ENCODE measurements at places on chromosomes 12 and 14.

DNA sequence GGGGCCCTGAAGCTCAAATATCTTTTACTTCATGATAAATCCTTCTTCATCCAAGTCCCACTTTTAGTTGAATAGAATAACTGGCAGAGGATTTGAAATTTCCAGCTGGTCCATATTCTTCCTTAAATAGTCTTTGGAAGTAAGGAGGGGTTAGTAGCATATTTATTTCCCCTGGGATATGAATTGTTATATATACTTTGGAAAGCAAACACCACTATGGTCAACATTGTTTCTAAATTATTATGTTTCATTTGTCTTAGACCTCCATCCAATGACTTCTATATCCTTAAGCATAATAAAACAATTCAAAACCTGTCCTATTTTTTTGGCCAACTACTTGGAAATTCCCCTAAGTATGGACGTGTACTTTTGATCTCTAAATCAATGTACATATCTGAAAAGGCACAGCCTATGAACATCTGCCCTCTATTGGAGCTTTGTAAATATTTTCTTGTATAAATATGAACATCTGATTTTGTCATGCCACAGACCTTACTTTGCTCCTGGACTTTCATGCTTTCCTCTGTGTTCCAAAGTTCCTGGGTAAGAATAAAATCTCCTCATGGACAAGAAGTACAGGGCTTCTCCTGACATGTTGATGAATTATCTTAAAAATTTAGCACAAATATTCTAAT is 1212.0 kb downstream of the GALC start:
- DNase-seq: no peak

DNA sequence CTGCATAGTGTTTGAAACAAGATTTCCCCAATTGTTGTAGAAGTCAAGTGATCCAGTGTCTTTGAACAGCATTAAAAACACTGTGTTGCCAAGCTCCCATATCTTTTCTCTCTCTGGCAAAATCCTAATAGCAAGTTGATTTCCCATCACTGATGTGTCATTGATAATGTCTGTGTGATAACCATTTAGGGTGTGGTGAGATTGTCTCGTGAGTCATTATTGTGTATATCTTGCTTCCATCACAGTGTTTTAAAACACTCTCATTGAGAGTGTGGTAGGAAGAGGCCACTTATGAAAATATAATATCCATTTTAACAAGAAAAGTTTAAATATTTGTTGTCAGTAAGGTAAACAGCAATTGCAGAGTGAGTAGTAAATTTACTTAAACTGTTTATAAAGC is 74.7 kb downstream of the PRORP start:
- no peak for DNase-seq

- no peak for DNase-seq
Measured at GRCh38 chr14:98808494-98809407, 463.2 kb downstream of the BCL11B start.

GRCh38 chr14:106874350-106874749 is 1348.0 kb downstream of the TMEM121 start:
- DNase-seq: no peak

DNA sequence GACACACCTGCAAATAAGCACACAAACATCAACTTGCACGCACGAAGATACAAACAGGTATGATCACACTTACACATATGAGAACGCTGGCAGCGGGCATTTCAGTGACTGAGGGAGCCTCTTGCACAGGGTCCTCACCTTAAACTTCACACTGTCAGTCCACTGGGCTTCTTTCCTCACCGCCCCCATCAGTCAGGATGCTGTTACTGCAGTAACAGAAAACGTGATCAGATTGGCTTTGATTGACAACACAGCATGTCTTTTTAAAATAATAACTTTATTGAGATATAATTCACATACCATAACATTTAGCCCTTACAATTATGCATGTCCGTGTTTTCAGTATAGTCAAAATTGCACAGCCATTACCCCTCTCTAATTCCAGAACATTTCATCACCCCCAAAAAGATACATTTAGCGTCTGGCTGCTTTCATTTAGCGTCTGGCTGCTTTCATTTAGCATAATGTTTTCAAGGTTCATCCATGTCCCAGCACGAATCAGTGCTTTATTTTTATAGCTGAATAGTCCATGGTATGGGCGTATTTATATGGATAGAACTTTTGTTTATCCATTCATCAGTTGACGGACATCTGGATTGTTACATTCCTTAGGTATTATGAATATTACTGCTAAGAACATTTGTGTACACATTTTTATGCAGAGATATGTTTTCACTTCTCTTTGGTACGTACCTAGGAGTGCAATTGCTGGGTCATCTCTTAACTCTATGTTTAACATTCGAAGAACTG is 8.4 kb downstream of the CCDC197 start:
- DNase-seq: no peak

DNA sequence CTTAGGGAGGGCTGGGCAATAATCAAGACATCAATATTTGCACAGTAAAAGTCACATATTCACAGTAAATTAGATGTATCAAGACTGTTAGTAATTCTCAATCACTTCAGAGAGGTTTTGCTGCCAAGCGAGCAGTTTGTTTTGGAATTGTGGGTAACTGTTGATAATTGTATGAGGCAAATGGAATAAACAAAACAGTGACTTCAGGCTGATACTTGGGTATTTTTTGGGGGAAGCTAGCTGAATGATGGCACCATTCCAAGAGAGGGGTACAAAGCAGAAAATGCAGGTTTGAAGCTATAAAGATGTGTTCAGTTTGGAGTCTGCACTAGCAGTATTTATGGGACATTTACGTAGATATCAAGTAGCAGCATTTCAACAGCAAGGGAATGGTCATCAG is 232.8 kb upstream of the ATP2B1 start:
- DNase-seq: no peak

- DNase-seq: no peak
Measured at GRCh38 chr12:82461393-82461792, 103.1 kb downstream of the METTL25 start.

- peak; percentile 52 for DNase-seq
Measured at GRCh38 chr12:15787778-15788177, 1.4 kb downstream of the EPS8 start.

- no peak for DNase-seq
Measured at GRCh38 chr12:110697236-110697635, 8.3 kb upstream of the HVCN1 start.

DNA sequence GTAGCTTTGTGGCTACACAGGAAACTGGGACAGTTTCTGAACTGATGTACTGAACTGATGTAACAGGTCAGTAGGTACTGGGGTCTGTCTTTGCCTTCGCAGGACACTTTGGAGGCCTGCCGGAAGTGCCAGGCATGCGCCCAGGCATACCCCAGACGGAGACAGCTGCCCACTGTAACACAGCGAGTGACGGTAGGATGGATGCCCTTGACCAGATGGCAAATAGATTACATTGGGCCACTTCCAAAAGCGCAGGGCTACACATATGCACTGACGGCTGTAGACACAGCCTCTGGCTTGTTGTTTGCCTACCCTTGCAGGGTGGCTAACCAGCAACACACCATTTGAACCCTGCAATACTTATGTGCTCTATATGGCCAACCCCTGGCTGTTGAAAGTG is 94.1 kb upstream of the TMPO start:
- no peak for DNase-seq

DNA sequence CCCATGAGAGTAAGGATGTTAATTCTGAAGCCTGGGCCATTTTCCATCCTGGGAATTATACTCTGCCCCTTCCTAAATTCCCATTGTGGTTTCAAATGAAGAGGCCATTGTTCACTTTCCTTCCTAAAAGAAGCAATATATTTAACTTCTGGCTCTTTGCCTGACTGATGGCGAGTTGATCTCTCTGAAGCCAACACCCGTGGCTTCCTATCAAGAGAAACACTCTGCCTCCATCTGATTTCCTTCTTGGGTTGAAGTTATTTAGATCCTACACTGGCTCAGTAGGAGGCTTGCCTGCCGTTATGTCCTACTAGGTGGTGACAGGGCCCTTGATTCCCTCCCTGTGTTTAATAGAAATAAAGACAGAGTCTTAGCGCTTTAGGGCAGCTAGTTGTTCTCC is 97.4 kb downstream of the PRKCH start:
- no peak for DNase-seq

GRCh38 chr12:32754111-32754510 is 1.6 kb downstream of the YARS2 start:
- DNase-seq: no peak

DNA sequence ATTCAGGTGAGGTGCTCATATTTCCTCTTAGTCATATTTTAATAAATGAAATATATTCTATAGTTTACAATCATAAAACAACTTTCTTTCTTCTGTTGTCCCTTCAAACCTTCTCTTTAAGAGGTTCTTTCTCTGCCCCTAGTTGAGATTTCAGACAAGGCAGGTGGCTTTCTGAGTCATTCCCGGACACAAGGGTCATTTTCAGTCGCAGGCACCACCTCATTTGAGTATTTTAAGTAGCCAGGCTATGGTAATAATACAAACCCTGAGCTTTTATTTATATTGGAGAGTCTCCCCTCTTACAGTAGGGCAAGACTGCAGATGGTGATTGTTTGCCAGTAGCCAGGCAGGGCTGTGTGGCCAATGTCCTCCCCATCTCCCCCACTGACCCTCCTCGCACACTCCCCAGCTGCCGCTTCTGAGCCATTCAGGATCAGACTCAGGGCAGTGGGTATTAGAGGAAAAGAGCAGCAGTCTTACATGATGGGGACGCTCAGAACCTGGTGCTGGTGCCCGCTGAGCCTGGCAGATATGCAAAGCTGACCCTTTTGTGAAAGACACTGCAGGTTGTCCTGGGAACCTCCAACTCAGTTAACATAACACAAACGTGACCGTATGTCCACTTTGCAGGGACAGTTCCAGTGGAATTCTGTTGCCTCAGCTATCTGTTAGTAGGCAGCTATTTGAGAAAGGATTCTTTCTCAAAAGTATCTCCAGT is 101.1 kb upstream of the BCL2L14 start:
- no peak for DNase-seq

GRCh38 chr12:119841433-119842210 is 35.5 kb downstream of the CIT start:
- DNase-seq: no peak

GRCh38 chr14:68820999-68821683 is 28.3 kb upstream of the ZFP36L1 start:
- DNase-seq: no peak

- no peak for DNase-seq
Measured at GRCh38 chr14:94334872-94335271, 11.7 kb upstream of the SERPINA6 start.

- DNase-seq: no peak
Measured at GRCh38 chr14:77565289-77565993, 51.0 kb downstream of the SPTLC2 start.

DNA sequence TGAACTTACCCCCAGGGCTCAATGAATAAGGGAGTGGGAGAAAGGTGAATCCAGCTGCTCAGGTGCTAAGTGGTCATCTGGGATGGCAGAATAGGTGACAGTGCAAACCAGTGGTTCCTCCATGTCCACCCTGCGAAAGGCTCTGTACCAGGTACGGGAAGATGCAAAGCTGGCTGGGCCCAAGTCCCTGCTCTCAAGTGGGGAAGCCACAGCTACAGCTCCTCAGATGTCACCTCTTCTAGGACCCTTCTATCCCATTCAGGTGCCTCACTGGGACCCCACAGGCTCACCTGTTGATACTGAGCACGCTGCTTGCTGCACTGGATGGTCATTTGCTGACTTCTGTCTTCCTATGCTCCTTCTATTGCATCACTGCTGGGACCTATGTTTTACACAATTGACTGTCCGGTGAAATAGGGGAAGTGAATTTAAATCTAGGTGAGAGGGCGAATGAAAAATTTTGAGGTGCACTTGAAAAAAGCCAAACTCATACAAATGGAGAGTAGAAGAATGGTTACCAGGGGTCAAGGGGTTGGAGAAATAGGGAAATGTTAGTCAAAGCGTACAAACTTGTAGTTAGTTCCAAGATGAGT is 20.3 kb upstream of the PPP4R4 start:
- DNase-seq: no peak

- DNase-seq: no peak
Measured at GRCh38 chr12:107384645-107385044, 291.3 kb upstream of the CRY1 start.

DNA sequence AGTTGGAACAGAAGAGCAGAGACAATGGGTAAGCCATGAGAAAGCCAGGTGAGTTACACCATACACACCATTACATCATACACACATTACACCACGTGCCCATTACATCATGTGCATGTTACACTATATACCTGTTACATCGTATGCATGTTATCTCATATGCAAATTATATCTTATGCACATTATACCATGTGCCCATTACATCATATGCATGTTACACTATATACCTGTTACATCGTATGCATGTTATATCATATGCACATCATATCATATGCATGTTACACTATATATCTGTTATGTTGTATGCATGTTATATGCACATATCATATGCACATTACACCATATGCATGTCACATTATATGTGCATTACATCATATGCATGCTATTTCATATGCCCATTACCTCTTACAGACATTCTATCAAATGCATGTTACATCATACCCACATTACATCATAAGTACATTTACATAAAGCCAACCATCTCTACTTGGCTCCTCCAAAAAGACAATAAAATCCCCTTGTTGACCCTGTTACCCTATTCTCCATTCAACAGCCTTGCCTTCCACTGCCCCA is 207.2 kb downstream of the KSR2 start:
- DNase-seq: no peak

DNA sequence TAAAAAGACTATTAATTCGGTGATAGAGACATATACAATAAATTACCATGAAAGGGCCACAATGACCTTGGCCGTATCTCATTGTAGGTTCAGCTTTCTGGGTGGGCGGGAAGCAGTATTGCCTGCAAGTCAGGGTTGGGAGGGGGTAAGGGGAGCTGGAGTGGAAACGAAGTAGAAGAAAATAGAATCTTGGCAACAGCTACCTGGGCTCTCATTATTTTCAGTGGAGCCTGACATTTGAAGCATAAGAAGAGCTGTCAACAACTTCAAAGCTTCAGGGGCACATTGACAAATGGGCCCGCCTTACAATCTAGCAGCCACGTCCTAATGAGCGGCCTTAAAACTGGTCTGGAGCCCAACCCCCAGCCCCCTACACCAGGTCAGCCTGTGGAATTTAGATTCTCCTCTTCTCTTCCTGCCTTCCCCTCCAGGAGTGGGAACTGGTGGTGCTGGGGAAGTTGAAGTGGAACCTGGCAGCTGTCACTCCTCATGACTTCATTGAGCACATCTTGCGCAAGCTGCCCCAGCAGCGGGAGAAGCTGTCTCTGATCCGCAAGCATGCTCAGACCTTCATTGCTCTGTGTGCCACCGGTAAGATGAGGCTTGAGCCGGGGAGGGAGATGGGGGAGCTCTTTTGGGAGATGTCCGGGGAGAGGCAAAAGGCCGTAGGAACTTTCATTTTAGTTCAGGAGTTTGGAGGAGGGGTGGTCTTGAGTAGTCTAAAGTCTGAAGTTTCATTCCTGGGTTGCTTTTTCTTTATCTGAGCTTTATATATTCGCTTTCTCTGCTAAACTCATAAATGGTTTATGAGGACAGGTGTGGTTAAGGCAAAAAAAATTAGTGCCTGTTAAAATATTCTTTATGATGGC is 5.0 kb downstream of the CCND2 start:
- DNase-seq: peak; percentile 44

DNA sequence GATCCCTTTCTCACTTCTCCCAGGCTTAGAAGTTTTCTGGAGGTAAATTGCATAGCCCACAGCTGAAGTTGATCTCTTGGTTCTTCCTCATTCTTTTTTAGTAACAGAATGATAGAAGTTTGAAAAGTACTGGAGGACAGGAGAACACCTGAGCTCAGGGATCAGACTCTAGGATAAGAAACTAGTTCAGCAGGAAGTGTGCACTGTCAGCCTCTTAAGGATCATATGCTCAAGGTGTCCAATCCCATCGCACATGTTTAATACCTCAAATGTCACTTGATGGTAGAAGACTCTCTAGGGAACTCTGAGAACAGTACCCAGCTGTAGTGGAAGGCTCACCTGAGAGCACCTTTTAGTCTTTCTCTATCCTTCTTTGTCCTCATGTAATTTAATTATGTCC is 14.7 kb upstream of the LIMA1 start:
- DNase-seq: no peak
